ENCODE measurements at places on chromosomes 1 and 21.

DNA sequence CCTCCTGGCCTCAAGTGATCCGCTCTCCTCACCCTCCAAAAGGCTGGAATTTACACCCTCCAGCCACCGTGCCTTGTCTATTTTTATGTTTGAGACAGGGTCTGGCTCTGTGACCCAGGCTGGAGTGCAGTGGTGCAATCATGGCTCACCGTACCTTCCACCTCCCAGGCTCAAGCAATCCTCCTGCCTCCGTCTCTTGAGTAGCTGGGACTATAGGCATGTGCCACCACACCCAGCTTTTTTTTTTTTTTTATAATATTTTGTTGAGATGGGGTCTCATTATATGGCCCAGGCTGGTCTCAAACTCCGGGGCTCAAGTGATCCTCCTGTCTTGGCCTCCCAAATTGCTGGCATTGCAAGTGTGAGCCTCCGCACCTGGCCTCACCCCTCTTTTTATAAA is 38.8 kb downstream of the TRPM2 start:
- DNase-seq = no peak

DNA sequence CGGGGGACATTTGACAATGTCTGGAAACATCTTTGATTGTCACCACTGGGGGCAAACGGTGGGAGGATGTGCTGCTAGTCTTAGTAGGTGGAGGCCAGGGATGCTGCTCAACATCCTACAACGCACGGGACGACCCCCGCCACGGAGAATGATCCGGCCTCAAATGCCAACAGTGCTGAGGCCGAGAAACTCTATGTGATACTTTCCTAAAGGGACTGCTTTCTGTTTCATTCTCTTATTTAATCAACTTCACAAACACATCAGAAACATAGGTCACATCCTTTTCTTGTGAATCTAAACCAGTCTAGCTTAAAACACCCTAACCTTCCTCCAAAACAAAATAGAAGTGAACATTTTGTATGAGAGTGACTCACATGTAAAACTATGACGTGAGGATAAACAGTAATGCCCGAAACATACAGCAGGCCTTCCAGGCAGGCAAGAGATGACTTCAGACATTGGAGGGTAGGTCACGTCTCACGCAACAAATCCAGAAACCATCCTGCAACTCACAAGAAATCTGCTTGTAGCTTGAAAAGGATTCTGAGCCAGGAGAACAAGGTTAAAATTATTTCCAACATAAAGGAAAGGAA is 37.2 kb upstream of the ETS2 start:
- no peak for DNase-seq

DNA sequence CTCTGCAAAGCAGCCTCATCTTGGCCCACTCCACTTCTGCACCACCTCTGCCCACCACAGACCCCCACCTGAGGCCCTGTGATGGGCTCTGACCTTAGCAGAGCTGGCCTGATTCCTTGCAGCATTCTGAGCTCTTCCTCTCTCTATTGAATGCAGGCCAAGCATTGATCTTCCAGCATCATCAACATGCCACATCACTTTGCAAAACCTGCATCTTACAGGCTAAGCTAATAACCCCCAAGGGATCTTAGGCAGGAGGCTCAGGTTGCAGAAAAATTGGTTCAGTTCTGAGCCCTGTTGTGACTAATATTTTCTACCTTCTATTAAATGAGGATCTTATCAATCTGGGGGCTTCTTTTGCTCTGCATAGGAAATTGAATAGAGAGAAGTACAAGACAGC is 78.7 kb downstream of the ATP1A1 start:
- DNase-seq = no peak

DNA sequence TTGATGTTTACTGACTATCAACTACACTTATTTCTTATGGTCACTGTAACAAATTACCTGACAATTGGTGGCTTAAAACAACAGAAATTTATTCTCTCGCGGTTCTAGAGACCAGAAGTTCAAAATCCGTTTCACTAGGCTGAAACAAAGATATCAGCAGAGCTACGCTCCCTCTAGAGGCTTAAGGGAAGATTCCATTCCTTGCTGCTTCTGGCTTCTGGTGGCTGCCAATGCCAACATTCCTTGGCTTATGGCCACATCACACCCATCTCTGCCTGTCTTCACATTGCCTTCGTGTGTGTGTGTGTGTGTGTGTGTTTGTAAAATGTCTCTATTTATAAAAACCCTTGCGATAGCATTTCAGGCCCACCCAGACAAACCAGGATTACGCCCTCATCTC is 66.4 kb downstream of the LMX1A start:
- DNase-seq = no peak

DNA sequence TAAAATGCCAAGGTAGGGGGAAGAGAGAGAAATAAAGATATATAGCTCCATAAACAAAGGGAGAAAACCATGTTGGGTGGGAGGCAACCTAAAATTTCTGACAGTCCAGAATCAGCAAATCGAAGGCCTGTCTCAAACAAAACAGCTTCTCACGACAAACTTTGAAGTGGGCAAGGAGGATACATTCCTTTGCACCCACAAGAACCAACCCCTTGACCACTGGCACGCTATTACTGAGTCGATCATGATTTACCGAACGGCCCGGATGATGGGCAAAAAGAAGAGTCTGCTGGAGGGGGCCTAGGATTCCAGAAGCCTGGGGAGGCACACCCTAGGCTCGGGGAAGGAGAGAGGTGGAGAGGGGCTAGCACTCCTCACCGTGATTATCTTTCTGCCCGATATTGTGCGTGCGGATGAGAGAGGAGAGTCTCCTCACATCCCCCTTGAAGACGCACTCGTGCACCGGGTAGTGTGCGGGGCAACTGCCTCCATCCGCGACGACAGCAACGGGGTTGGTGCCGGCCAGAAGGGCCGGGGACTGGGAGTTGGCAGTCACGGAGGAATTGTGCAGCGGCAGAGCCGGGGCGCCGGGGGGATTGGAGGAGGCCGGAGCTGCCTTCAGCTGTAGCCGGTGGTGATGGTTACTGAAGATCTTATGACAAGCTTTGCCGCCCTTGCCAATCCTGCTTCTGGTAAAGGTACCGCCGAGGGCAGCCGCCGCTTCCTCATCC is 756 bp downstream of the ANKRD13C start:
- DNase-seq = no peak

DNA sequence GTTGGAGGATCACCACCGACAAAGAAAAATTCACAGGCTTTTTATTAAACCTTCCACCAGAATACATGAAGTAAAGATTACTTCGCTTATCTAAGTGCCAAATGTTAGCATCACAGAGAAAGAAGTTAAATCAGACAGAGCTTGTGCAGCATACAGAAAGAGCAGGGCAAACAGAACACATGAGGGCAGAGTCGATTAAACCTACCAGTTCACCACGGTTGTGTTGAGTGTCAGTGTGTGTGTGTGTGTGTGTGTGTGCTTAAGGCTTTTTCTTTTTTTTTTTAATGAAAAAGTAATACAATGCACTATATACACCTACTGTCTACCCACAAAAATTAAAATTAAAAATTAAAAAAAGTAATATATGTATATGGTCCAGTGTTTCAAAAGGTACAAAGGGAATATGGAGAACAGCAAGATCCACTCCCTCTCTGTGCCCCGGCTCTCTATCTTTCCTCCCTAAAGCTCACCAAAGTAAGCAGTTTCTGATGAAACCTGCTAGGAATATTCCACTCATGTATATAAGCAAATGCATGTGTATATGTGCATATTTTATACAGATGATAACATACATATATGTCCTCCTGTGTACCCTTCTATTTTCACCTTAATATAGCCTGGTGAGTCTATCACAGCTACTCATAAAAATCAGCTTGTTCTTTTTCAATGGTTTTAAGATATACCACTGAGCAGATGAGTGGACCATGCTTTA is 17.7 kb downstream of the YIPF1 start:
- DNase-seq = no peak

GRCh38 chr1:31669786-31670592 is 25.3 kb upstream of the PEF1 start:
- no peak for DNase-seq

DNA sequence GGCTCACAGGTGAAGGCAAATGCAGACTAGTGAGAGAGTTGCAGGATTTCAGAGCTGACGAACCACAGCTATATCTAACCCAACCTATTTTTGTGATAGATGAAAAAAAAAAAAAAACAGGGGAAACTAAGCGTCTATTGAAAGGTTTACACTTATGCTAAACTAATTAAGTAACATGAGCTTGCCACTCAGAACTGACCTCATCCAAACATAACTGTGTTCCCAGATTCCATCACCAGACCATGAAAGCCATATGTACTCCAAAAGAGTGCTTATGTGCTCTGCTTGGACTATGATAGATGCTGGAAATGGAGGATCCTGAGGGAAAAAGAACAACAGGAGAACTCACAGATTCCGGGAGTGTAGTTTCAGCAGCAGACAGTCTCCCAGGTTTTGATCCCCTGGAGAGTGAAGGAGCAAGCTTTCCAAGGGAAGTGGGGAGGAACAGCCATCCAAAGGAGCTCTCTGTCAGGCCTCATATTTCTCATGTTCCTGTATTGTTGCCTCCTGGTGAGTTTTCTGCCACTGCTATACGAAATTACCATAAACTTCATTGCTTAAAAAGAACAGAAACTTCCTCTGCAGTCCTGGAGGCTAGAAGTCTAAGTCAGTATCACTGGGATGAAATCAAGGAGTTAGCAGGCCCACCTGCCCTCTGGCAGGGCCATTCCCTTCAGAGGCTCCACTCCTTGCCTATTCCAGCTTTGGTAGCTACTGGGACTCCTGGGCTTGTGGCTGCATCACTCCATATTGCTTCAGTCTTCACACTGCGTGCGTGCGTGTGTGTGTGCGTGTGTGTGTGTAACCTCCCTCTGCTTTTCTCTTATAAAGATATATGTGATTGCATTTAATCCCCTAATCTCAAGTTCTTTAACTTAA is 38.1 kb downstream of the NIBAN1 start:
- no peak for DNase-seq

- DNase-seq = no peak
These were observed 10.8 kb upstream of the IFNGR2 start for GRCh38 chr21:33392284-33392985.

GRCh38 chr21:26840912-26841311 is 4.3 kb downstream of the ADAMTS1 start:
- no peak for DNase-seq

- no peak for DNase-seq
These were observed 390.4 kb upstream of the ADGRL4 start for GRCh38 chr1:79396901-79397300.

DNA sequence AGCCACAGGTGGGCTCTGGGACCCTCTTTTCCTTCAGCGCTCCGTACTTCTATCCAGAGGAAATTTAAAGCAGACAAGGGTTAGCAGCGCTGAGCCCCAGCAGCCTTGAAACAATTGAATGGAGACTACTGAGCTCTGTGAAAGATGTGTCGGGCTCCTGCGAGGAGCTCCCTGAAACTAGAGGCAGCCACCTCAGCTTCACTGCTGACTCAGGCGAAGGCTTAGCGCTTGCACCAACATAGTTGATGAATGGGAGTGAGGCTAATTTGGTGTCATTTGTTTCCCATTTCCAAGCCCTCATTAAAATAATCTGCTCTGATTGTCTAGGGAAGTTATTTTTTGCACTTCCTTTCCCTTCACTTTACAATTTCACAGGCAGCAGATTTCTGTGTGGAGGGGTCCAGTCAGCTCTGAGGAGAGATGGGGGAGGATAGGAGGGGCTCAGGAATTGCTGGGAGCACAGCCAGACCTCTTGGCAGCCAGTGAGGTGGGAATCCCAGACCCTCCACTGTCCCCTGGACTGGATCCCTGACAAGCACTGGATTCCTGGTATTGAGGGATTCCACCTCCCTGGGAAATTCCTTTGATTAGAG is 398.9 kb upstream of the PLXNA2 start:
- DNase-seq = no peak

DNA sequence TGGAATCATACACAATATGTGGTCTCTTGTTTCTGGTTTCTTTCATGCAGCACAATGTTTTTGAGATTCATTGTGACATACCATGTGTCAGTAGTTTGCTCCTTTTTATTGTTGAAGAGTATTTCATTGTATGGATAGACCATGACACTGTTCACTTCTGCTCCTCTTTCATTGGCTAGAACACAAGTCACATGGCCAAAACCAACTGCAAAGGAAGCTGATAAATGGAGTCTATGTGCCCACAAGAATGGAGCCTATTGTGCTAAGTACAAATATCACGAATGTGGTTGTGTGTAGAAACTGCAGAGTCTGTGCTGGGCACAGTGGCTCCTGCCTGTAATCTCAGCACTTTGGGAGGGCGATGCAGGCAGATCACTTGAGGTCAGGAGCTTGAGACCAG is 28.6 kb upstream of the FNBP1L start:
- DNase-seq = no peak

GRCh38 chr21:37208741-37209225 is 58.4 kb downstream of the VPS26C start:
- DNase-seq = no peak

GRCh38 chr1:15325375-15326085 is 78.5 kb downstream of the FHAD1 start:
- DNase-seq = no peak

GRCh38 chr1:69920426-69920825 is 285.0 kb downstream of the LRRC40 start:
- no peak for DNase-seq

DNA sequence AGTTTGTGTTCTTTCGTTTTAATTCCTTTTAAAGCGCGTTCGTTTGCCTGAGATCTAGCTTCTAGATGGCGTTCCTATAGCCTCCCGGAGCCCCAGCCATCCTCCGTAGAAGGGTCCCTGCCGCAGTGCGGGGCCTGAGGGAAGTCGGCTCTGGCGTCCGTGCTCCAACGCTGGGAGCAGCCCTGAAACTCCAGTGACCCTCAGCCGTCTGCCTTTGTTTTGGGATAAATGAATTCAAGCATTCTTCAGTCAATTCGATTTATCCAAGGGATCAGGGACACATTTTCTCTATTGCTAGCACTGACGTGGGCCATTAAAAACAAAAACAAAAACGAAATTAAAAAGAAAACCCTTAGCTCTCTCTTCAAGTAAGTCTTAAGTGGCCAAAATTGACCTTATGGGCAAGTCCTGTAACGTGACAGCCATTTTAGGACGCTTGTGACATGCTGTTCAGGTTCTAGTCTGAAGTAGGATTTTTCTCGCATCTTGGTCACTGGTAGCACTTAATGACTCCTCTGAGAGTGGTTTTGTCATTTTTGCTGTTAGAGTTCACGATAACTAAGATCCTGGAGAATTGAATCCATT is 742 bp upstream of the HSPA13 start:
- DNase-seq = peak; percentile 38

GRCh38 chr1:2480986-2481364 is 4.9 kb downstream of the PLCH2 start:
- no peak for DNase-seq

Data from GF-D8 (cell line).